PC-9 (cell line): ENCODE measurements at places on chromosomes 6 and 20. TPM values are rescaled to one million over a fixed set of nuclear protein-coding genes. Genes with fewer than 3 reads are reported as not detected.
A peak's percentile ranks its signal among the peaks of the same experiment; 100 is the strongest.

DNA sequence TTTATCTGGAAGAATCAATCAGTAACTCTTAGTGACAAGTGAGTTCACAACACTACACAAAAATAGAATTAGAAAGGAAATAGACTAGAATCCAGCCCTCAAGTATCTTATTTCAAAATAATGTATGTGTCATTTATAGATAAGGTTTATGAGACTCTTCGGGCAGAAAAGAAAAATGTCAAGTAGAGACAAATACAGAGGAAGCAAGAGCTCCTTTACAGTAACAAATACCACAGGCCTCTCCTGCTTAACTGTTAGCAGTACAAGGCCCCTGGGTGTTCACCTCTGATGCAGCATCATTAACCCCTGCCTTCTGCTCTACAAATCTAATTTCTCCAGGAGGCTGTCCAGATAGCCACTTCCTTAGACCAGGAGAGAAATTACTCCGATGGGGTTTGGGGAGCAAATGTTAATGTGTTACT, 76.7 kb downstream of the UBE3D start:
- DNase-seq = no peak

- peak; percentile 75 for DNase-seq
Observed at GRCh38 chr6:109760208-109760607, 69.1 kb downstream of the FIG4 start.

Gene PAQR8
- total RNA-seq = 3.7 and 4.1 TPM in 2 replicates

Gene VIP
- total RNA-seq = not detected in 2 replicates

Gene TBX18
- total RNA-seq = not detected in 2 replicates

- DNase-seq = no peak
Observed at GRCh38 chr6:27092316-27092692, 155.2 kb upstream of the PRSS16 start.

DNA sequence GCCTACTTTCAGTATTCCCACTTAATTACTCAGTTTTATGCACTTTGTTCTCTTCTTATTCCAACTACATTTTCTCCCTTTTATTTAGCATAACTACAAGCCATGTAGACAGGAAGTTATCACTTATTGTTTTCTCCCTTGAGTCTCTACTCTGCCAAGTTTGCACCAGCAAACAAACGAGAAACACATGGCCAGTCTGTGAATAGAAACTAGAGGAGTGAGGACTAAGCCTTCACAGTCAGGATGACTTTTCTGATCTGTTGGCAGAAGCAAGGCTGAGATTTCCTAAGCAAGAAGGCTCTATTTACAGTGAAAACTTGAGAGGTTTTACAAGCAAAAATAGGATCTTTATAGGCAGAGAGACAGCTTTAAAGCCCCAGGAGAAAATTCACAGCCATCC, 69.8 kb upstream of the TINAG start:
- no peak for DNase-seq

- no peak for DNase-seq
Observed at GRCh38 chr6:55208478-55209458, 34.5 kb downstream of the HCRTR2 start.

Gene LRFN2
- total RNA-seq = not detected in 2 replicates

Gene BMP6
- total RNA-seq = not detected in 2 replicates

GRCh38 chr20:1831606-1832005, 63.6 kb upstream of the SIRPA start:
- no peak for DNase-seq

Gene OVOL2
- total RNA-seq = 15.3 and 20.7 TPM in 2 replicates

DNA sequence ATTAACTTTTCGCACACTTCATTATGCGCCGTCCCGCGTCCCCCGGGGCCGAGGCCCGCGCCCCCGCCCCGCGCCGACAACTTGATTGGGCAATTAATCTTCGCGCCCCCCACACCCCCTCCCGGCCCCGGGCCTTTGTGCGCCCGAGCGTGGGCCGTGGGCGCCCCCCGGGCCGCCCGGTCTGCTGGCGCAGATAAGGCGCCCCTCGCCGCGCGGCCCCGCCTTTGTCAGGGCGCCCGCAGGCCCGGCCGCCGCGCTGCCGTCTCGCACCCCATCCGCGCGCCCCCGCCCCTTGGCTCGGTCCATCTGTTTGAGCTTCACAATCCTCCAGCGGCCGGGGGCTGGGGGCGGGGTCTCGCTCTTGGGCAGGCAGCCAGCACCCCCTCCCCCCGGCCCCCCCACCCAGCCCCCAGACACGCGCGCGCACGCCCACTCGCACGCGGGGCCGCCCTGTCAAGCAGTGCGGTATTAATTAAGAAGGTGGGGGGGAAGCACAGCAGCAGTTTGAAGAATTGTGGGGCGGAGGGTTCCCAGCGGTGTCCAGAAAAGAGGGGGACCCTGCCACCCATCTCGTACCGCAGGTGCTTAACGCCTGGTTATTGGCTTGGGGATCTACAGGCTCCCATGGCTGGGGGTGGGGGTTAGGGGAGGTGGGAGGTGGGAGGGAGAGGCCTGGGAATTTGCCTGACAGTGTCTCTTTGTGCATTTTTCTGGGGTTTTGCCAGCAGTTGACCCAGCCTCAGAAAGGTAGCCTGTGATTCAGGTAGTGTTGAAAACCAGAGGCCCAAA, 34.6 kb upstream of the SCRT2 start:
- DNase-seq = no peak

Gene SERINC1
- total RNA-seq = 48.1 and 57.6 TPM in 2 replicates

DNA sequence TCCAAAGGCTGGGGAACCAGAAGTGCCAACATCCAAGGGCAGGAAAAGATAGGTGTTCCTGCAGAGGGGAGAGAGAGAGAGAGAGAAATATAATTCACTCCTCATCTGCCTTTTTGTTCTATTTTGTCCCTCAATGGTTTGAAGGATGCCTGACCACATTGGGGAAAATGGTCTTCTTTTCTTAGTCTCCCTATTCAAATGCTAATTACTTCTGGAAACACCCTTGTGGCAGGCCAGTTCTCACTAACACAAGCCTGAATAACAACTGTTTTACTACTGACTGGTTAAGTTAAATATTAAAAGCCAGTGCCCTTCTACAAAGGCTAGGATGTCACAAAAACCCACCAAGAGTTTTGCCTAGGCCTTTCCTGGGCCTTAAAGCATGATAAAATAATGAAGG, 425.4 kb upstream of the HTR1E start:
- no peak for DNase-seq

Gene HCRTR2
- total RNA-seq = not detected in 2 replicates

DNA sequence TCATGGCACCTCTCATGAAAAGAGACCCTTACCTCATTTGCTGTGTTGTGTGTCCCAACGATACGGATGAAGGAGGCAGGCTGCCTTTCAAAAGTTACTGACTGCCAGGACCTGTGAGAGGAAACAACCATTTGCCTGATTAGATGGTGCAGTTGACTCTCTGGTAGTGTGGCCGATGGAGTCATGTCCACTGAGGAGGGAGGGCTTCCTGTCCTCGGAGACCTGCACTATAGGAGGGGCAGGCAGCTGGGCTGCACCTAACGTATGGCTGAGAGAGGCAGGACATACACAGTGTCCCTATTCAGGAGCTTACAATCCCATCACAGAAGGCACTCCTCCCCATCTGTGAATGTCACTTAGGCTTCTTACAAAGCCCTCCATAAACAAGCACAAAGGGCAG, 373.0 kb downstream of the ZFAND3 start:
- no peak for DNase-seq

DNA sequence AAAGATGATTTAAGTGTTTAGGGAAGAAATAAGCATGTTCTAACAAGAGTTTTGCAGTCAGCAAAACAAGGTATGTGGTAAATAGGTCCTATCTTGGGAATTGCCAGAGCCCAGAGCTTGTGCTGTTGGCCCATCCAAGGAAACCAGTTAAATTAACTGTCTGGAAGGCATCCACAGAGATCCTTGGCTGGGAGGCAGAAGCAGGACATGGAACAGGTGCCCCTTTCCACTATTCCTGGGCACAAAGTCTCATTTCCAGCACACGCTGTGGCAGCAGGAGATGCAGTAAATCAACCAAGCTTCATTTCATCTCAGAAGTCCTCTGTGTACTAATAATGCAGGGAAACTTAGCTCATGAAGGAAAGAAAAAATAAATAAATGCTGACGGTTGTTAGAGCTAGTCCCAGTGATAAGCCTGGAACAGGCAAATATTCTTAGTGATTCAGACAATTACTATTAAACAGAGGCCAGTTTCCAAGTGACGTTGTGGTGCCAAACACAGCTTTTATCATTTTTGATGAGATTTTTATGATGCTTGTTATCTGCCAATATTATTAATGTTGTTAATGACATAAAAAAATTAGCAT, 39.8 kb upstream of the SNAP25 start:
- no peak for DNase-seq

- DNase-seq = no peak
Observed at GRCh38 chr6:107574856-107575255, 84.9 kb downstream of the SOBP start.

- no peak for DNase-seq
Observed at GRCh38 chr20:50717974-50718761, 13.2 kb upstream of the PARD6B start.

- no peak for DNase-seq
Observed at GRCh38 chr20:48722737-48723191, 105.0 kb downstream of the PREX1 start.

Gene FAM162B
- not detected in 2 replicates for total RNA-seq

- DNase-seq = peak; percentile 25
Observed at GRCh38 chr6:41505122-41506049, 40.8 kb upstream of the FOXP4 start.

Gene TNXB
- 15.1 and 22.1 TPM in 2 replicates for total RNA-seq

DNA sequence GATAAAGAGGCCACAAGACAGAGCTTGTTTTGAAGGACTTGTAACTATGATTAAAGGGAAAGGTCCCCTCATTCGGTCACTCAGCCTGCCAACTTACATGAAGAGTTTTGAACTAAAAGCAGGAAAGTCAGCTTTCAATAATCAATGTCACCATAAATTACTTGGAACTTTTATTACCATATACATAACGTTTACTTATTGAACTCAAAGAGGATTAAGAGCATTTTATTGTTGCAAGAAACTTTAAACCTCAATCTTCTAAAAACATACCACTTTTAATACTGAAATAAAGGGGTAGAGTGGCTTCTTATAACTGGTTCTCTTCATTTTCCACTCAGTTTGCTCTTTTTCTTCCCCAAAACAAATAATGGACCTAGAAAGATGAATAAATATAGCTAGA, 65.1 kb downstream of the CNKSR3 start:
- DNase-seq = no peak

Gene ADGB
- not detected in 2 replicates for total RNA-seq

- DNase-seq = no peak
Observed at GRCh38 chr6:1390133-1390945, 963 bp downstream of the FOXF2 start.

DNA sequence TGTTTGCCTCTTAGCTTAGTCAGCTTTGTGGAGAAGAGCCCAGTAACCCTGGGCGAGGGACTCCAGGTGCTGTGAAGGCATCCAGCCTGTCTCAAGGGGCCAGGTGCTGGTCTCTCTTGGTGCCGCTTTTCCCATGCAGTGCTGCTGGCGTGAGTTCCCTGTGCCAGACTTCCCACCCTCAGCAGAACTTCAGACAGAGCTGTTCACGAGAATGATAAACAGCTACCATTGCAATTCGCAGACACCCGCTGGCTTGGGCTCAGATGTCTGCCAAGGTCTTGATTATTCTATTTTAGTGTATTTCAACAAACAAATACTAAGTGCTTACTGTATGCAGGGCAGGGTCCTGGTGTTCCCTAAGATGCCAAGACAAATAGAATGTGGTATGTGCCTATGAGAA, 57.7 kb downstream of the RNF217 start:
- no peak for DNase-seq

Gene LTA
- total RNA-seq = not detected in 2 replicates

- peak; percentile 67 for DNase-seq
Observed at GRCh38 chr20:37669062-37669772, 24.6 kb upstream of the CTNNBL1 start.
